ENCODE measurements at places on chromosomes 2 and 18. TPM values are rescaled to one million over a fixed set of nuclear protein-coding genes. Genes with fewer than 3 reads are reported as not detected.

- DNase-seq, result no peak
These were observed 397.6 kb upstream of the LRATD1 start for GRCh38 chr2:14234911-14235310.

The CCDC74B gene
- 0.60 TPM for polyA plus RNA-seq

- no peak for DNase-seq
These were observed 18.3 kb upstream of the EPAS1 start for GRCh38 chr2:46278952-46279351.

The LAMA1 gene
- polyA plus RNA-seq, result 4.1 TPM

GRCh38 chr2:170455617-170456426 is 259.3 kb upstream of the SP5 start:
- DNase-seq, result no peak

DNA sequence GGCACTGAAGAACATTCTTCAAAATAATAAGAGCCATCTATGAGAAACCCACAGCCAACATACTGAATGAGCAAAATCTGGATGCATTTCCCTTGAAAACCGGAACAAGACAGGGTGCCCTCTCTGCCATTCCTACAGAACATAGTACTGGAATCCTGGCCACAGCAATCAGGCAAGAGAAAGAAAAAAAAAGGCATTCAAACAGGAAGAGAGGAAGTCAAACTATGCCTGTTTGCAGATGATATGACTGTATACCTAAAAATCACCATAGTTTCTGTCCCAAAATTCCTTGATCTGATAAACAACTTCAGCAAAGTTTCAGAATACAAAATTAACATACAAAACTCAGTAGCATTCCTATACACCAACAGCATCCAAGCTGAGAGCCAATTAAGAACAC is 119.5 kb upstream of the PARD3B start:
- no peak for DNase-seq

DNA sequence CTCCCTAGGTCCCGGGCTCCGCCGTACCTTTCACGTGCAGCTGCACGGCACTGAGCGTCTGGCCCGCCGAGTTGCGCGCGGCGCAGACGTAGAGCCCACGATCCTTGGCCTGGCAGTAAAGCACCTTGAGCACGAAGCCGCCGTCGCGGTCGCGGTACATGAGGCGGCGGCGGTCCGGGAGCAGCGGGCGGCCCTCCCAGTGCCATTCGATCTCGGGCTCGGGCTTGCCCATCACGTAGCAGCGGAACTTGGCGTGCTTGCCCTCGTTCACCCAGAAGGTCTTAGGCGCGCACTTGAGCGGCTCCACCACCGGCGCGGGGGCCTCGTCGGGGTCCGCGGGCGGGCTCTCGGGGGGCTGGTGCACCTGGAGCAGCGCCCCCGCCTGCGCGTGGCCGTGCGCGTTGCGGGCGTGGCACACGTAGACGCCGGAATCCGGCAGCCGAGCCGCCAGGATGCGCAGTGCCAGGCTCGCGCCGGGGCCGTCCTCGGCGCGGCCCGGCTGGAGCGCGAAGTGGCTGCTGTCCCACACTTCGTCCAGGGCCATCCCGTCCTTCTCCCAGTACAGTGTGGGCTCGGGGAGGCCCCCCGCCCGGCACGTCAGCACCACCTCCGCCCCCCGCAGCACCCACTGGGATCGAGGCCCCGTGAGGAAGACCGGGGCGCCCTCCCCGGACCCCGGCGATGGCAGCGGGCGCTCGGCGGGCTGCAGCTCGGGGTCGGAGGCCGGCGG is 980 bp downstream of the OBSL1 start:
- no peak for DNase-seq

Measured in keratinocyte (primary cell).